CD4-positive, alpha-beta T cell treated with Interleukin-10 for 1 hour (primary cell): ENCODE measurements at places on chromosomes 4 and X.

DNA sequence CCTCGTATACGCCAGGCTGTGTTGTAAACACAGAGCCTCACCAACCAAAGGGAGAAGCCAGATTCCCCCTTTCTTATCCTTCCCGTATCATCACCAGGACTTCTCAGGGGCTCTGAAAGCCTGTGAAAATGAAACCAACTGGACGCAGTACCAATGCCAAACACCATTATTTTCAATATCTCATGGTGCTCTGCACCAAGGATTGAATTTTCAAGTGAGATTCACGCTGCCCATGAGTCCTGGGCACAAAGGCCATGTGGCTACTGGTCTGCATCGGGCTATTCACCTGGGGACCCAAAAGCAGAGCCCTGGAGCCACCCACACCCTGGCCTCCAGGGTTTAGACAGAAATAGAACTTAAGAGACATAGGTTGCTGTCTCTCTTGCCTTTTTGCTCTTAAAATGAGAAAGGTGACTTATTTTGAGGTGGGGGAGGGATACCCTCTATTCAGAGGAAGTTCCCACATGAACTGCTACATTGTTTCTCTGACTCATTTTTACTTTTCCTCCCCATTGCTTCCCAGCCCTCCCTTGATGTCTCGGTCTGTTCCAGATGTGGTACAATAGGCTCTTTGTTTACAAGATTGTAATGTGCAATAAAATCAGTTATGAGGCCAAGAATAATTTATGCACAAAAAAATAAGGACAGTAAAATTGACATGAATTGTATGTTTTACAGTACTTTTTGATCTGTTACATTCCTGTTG lies 55.4 kb downstream of the MAML3 start:
- DNase-seq = no peak

- no peak for DNase-seq
Observed at GRCh38 chrX:109346491-109346890, 135.4 kb downstream of the GUCY2F start.

DNA sequence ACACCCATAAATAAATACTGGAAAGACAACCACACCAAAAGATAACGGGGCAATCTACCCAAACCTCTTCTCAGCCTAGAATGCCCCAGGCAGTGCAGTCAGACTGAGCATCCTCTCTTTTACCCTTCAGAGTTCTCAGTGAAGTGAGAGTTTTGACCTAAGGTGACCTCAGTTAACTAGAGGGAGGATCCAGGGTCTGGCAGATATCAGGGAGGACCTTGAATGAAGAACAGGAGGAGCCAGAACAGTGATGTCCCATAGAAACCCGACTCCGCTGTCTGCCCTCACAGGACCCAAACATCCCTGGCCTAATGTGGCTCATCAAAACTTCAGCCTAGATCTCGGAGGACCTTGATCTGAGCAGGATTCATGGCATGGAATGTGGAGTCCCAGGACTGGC lies at the start of gene MAGEB3:
Gene MAGEB3 (plus strand): TSS at position 263 of the 400 bp plus-strand sequence. CDS start 5,268 bp downstream, outside the sequence.
- no peak for DNase-seq

DNA sequence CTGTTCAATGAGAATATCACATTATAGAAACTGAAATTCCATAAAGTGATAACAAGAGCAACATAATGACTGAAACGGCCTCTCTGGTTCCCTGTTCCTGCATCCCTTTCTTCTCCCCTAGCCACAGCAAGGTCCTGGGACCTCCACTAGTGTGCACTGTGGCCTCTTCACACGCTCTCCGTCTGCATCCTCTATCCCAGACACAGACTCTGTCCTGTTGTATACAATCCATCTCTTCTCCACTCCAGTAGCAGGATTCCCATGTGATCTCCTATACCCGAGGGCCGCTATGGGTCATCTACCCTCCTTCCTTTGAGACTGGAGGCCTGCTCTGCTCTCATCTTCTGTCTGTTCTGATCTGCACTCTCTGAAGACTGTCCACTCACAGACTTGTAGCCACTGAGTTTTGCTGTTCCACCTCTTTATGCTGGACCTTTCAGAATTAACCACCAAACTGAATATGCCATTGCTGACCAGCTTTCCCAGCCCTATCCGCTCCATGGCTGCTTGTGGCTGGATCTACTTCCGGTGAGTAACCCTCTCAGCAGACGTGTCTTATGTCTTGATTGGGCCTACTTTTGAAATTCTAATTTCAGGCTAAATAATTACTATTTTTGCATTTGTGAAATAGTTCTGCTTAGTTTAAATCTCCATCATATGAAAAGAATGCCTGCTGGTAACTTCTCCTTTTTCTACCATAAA lies 105.1 kb upstream of the NAP1L5 start:
- DNase-seq = no peak

DNA sequence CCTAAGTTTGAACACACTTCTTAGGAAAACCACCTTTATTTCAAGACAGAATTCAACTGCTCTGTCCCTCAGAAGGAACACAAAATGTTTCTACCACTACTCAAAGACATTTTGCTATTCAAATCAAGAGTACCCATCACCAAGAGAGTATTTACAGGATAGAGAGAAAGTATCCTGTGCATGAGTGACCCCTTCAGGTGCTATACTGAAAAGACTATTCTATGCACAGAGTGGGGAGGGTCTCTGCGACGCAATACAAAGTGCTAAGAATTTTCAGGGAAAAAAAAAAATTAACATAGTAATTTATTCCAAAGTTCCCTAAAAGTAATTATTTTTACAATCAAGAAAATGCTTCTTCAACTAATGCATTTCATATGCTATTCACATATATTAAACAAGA lies 346.4 kb upstream of the FAM241A start:
- DNase-seq = no peak

DNA sequence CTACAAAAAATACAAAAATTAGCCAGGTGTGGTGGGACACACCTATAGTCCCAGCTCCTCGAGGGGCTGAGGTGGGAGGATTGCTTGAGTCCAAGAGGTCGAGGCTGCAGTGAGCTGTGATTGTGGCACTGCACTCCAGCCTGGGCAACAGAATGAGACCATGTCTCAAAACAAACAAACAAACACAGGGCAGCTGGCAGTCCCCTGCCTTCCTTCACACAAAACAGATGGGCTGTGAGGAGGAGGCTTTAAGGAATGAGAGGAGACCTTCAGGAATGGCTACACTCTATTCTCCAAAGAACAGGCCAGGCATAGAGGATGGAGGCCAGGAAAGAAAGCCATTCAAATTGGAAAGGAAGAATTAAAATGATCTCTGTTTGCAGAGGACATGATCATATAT lies 65.6 kb upstream of the MAML3 start:
- no peak for DNase-seq

DNA sequence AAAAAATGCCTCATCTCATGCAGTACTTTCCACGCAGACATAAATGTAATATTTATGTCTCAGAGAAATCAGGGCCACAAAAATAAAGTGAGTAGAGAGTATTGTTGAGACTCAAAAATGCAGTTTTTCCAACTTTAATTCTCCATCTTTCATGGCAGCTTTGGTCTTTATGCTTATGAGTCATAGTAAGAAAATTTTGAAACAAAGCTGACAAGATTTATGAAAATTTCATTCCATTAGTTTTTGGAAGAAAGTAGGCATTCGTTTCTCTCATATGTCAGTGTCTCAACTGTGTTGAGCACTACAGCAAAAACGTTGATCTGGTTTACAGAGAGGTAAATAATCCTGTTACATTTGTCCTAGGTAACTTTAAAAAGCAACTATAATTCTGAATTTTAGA lies 656.8 kb downstream of the IQCM start:
- DNase-seq = no peak

DNA sequence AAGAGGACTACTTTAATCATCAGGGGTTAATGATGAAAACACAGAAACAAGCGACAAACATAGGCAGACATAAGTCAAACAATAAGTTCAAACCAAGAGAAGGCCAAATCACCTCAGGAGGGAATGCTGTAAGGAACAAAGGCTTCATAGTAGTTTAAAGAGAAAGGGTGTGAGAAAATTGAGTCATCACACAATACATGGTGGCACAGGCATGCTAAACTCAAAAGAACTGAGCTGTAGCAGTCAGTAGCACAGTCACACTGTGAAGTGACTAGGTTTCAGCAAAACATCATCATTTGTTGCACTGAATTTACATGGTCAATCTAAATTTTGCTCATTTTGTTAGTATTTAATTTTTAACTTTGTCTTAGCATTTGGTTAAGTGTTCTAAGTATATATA lies 24.2 kb downstream of the SMC1A start:
- no peak for DNase-seq

GRCh38 chr4:183670960-183671555 lies 12.0 kb downstream of the TRAPPC11 start:
- no peak for DNase-seq

GRCh38 chr4:142016031-142016430 lies 379.6 kb downstream of the IL15 start:
- DNase-seq = no peak

DNA sequence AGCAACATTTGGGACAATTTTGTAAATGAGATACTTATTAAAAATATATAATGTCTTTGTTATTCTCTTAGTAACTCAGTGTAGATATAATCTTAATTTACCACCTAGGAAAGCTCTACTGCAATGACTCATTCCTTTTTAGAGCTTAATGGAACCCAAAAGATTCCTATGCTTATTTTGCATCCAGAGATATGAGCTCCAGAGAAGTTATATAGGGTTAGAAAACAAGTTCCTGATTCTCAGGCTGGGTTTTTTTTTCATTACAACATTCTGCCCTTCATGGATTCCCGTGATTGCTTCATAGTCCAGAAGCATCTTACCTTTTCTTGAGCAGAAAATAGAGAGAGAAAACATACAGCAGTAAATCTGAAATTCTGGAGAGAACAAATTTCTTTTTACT lies 57.9 kb upstream of the CXCL8 start:
- DNase-seq = no peak

DNA sequence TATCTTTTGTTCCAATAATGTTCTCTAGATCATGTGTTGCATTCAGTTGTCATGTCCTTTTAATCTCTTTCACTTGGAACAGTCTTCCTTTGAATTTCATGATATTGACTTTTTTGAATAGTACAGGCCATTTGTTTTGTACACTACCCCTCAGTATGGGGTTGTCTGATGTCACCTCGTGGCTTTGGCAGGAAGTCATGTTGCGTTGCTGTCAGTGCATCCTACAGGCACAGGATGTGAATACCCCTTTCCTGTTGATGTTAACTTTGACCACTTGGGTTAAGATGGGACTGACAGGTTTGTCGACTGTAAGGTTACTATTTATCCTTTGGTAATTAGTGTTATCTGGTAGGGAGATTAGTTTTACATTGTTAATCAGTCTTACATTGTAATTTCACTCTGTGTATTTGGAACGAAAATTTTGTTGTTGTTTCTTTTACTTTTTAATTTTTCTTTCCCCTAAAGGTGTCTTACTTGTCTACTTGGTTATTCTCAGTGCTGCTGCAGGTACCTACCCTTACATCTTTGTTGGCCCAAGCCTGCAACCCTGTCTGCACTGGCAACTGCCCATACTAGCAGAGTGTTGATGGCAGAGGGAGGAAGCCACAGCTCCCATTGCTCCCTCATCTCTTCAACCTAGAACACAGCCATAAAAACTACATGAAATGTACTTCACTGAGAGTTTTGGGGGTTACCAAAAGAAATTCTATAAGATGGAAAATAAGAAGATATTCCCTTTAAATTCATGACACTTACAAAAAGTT lies 14.7 kb upstream of the ATP8A1 start:
- peak; percentile 67 for DNase-seq

GRCh38 chr4:57211131-57211530 lies 100.9 kb upstream of the IGFBP7 start:
- DNase-seq = no peak

DNA sequence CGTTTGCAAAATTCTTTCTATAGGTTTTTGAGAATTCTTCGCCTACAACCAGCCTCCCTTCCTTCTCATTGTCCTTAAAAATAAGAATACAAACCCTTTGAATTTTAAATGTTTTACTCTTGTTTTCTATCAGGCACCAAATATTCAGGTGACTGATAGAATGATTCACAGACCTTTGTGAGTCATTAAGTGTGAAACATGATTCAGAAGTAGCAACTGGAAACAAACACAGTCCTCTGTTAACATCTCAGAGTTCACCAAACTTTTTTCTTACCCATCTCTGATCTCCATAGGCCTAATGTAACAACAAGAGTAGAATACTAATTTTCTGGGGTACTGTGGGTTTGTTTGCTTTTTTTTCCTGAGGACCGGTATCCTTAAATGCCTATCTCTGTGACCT lies 63.4 kb upstream of the MAB21L2 start:
- DNase-seq = no peak

DNA sequence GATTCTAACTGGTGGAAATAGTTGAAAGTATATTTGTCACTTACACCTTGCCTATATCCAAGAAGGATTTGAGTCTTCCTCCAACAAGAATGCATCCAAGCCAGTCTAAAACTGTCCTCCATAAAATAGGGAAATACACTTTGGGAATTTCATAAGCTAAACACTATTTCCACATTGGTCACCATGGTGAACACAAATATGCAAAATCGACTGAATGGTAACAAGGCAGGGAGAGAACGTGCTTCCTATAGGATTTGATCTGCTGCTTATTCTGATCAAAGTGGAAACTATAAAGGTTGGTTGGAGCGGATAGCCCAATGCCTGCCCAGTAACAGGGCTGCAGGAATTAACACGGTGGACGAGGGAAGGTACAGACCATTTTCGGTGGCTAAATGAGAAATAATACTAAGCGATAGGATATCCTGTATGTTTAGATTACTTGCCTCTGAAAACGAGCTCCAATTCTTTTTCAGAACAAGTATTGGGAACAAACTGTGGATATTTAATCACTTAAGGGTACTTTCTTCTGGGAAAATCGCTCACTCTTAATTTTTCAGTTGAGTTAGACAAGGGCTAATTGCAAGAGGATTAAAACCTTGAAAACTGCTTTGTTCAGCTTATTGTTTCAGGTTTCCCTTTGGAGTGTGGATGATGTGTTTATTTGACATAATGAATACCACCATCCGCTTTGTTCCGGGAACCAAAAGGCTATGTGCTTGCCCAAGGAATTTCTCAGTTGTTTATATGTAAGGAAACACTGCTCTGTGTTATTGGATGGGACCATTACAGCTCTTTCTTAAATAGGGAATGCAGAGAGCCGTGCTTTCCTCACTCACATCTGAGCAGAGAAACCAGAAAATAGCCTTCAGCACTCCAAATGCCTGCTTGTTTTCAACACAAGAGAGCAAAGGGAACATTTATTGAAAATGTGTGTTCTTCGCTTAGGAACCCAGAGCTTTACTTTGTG lies 194.4 kb downstream of the CBR4 start:
- DNase-seq = no peak

DNA sequence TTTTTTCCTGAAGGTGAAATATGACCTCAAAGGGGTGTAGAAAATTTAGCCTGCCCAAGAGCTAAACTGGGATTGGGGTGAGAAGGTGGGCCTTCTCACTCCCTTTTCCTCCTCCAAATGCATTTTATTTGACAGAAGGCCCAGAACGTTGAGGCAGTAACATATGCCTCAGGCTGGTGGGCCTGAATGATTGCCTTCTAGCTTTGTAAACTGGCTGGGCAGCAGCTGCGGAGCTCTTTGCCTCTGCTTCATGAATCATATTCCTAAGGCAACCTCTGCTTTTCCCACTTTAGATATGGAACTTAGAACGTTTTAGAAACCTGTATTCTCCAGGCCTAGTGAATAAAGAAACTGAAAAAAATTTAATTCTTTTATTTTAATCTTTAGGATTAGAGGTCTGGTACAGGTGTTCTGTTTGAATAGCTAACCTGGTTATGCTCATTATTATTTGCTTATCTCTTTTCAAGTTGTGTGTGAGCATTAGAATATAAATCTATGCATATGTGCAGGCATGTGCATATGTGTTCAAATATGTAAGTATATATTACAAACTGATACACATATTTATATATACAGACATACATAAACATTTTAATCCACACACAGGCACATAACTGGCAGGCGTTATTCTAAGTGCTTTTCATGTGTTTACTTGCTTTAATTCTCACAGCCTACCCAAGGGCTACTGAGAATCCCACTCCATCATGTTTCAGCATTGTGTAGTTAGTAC lies 11.5 kb downstream of the PRDM8 start:
- DNase-seq = no peak

- no peak for DNase-seq
Observed at GRCh38 chr4:117400039-117400835, 314.9 kb upstream of the TRAM1L1 start.
